MCF 10A (cell line): ENCODE measurements at places on chromosomes 6 and 20. TPM values are rescaled to one million over a fixed set of nuclear protein-coding genes. Genes with fewer than 3 reads are reported as not detected.

DNA sequence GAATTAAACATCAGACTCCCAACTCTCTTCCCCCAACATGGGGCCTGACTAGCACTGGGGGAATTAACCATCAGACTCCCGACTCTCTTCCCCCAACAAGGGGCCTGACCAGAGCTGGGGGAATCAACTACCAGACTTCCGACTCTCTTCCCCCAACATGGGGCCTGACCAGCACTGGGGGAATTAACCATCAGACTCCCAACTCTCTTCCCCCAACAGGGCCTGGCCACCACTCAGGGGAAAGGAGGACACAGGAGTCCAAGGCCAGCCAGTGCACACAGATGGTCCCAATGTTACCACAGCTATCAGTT, 13.1 kb downstream of the CST7 start:
- H3K4me1 ChIP-seq = no peaks in the 10 kb centered on the region
- no peak overlapping the region for H3K4me3 ChIP-seq

- no peak overlapping the region for H3K4me3 ChIP-seq
- no peak overlapping the region for H3K27ac ChIP-seq
- no peaks in the 10 kb centered on the region for H3K27me3 ChIP-seq
- H3K4me1 ChIP-seq = peaks cover 11% of the 10 kb centered on the region
- peaks cover 7% of the 10 kb centered on the region for H3K36me3 ChIP-seq
- DNase-seq = no peak
Measured at GRCh38 chr6:33738153-33738552, 8.6 kb downstream of the IP6K3 start.

- no peaks in the 10 kb centered on the region for H3K4me1 ChIP-seq
- H3K27ac ChIP-seq = no peak overlapping the region
- no peak for DNase-seq
- H3K4me3 ChIP-seq = no peak overlapping the region
- no peaks in the 10 kb centered on the region for H3K36me3 ChIP-seq
- no peaks in the 10 kb centered on the region for H3K27me3 ChIP-seq
Measured at GRCh38 chr6:6766230-6766905, 177.8 kb downstream of the LY86 start.

GRCh38 chr6:31336896-31337496, 20.0 kb downstream of the HLA-B start:
- no peak overlapping the region for H3K27ac ChIP-seq
- no peak for DNase-seq
- H3K4me1 ChIP-seq = no peaks in the 10 kb centered on the region
- no peak overlapping the region for H3K4me3 ChIP-seq

- H3K27ac ChIP-seq = no peak overlapping the region
- H3K27me3 ChIP-seq = no peaks in the 10 kb centered on the region
- no peaks in the 10 kb centered on the region for H3K4me1 ChIP-seq
- peak; percentile 14 for DNase-seq
- no peaks in the 10 kb centered on the region for H3K36me3 ChIP-seq
- no peak overlapping the region for H3K4me3 ChIP-seq
Measured at GRCh38 chr6:4291453-4292403, 156.4 kb upstream of the ECI2 start.

DNA sequence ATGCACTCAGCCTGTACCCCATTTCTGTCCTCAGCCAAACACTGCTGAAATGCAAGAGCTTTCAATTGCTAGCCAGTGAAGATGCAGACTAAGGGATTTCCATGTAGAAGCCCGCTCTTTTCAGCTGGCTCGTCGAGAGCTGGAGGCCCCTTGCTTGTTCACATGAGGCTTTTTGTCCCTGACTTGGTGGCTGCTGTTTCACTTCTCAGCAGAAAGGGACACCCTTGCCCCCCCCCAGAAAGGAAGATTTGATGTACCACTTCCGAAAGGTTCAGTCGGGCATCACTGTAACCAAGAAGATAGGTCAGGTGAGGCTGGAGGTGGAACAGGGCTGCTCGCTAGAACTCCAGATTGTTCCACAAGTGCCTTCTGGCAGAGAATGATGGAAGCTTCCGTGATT, 23.3 kb downstream of the PTPN1 start:
- H3K27ac ChIP-seq = no peak overlapping the region
- peaks cover 10% of the 10 kb centered on the region for H3K36me3 ChIP-seq
- H3K4me1 ChIP-seq = peaks cover 36% of the 10 kb centered on the region
- no peaks in the 10 kb centered on the region for H3K27me3 ChIP-seq
- H3K4me3 ChIP-seq = no peak overlapping the region

DNA sequence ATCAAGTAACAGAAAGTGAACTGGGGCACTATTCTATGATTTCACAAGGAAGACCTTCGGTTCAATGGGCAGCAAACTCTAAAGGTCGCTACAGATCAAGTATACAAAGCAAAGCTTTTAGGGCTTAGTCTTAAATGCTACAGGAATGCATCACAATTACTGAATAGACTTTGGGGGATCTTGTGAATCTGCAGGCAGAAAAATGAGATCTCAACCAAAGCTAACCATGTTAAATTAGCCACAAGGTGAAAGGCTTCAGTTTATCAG, 98.0 kb upstream of the TMEM30A start:
- DNase-seq = no peak
- H3K36me3 ChIP-seq = no peaks in the 10 kb centered on the region
- H3K27me3 ChIP-seq = no peaks in the 10 kb centered on the region
- no peak overlapping the region for H3K27ac ChIP-seq
- H3K4me3 ChIP-seq = no peak overlapping the region

DNA sequence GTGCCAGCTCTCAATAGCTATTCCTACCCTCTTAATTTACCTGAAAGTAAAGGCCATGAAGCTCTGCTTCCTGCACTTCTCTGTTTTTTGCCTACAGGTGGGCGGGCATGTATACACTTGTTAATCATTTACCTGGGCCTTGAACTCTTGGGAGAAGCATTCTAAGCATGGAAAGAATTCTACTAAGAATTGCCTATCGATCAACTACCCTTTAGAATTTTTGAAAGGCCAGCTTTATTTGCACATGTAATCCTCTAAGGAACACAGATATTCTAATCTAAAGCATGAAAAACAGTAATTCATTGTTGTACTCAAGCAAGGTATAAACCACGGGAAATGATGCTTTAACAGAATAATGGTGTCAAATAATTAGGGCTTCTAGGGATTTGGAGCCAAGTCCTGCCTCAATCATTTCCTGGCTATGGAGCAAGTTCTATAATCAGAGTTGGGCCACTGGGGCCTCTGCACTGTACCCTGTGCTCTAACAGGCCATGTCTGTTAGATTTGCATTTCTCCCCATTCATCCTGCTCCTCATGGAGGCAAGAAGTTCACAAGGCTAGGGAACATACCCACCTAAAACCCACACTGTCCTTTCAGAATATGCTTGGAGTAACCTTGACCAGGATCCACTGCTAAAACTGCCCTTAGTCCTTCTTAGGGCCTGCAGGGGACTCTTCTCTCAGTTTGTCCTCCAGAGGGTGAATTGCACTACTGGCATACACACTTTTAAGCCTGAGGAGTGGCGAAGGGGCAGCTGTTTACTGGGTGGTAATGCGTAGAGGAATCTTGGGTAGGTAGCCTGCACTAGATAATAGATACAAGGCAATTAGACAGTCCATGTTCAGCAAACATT, 276.4 kb upstream of the JAG1 start:
- no peak for DNase-seq
- no peaks in the 10 kb centered on the region for H3K27me3 ChIP-seq
- H3K4me3 ChIP-seq = no peak overlapping the region
- H3K27ac ChIP-seq = no peak overlapping the region
- peaks cover 18% of the 10 kb centered on the region for H3K4me1 ChIP-seq

GRCh38 chr20:10647471-10647870, 26.3 kb downstream of the JAG1 start:
- no peaks in the 10 kb centered on the region for H3K4me1 ChIP-seq
- peaks cover 94% of the 10 kb centered on the region for H3K36me3 ChIP-seq
- H3K27me3 ChIP-seq = no peaks in the 10 kb centered on the region
- no peak overlapping the region for H3K27ac ChIP-seq
- DNase-seq = peak; percentile 25

GRCh38 chr6:131816869-131817268, 9.0 kb downstream of the ENPP1 start:
- no peak for DNase-seq
- no peaks in the 10 kb centered on the region for H3K36me3 ChIP-seq
- peaks cover 7% of the 10 kb centered on the region for H3K4me1 ChIP-seq
- no peak overlapping the region for H3K27ac ChIP-seq
- no peak overlapping the region for H3K4me3 ChIP-seq
- H3K27me3 ChIP-seq = no peaks in the 10 kb centered on the region

GRCh38 chr20:62303340-62304226, 786 bp downstream of the ADRM1 start:
- peak; percentile 48 for DNase-seq
- H3K4me3 ChIP-seq = peak overlapping the region; percentile 90
- peaks cover 69% of the 10 kb centered on the region for H3K36me3 ChIP-seq

- peaks cover 4% of the 10 kb centered on the region for H3K4me1 ChIP-seq
- H3K27me3 ChIP-seq = peaks cover 56% of the 10 kb centered on the region
- H3K4me3 ChIP-seq = no peak overlapping the region
- H3K27ac ChIP-seq = no peak overlapping the region
Measured at GRCh38 chr20:37649017-37649416, 44.8 kb upstream of the CTNNBL1 start.

- peak overlapping the region; percentile 18 for H3K27ac ChIP-seq
- no peaks in the 10 kb centered on the region for H3K4me1 ChIP-seq
- no peak for DNase-seq
- H3K27me3 ChIP-seq = no peaks in the 10 kb centered on the region
- no peaks in the 10 kb centered on the region for H3K36me3 ChIP-seq
- no peak overlapping the region for H3K4me3 ChIP-seq
Measured at GRCh38 chr6:89623749-89624148, 14.8 kb downstream of the LYRM2 start.

- peaks cover 16% of the 10 kb centered on the region for H3K36me3 ChIP-seq
- H3K4me1 ChIP-seq = peaks cover 23% of the 10 kb centered on the region
- H3K27me3 ChIP-seq = peaks cover 11% of the 10 kb centered on the region
- DNase-seq = no peak
Measured at GRCh38 chr20:32108814-32109391, 611 bp upstream of the TM9SF4 start.

- H3K27ac ChIP-seq = no peak overlapping the region
- H3K36me3 ChIP-seq = no peaks in the 10 kb centered on the region
- peaks cover 32% of the 10 kb centered on the region for H3K4me1 ChIP-seq
- no peak overlapping the region for H3K4me3 ChIP-seq
- no peaks in the 10 kb centered on the region for H3K27me3 ChIP-seq
Measured at GRCh38 chr6:72748759-72749158, 126.9 kb downstream of the KCNQ5 start.

- H3K27me3 ChIP-seq = no peaks in the 10 kb centered on the region
- no peak overlapping the region for H3K4me3 ChIP-seq
- H3K4me1 ChIP-seq = peaks cover 6% of the 10 kb centered on the region
- no peak overlapping the region for H3K27ac ChIP-seq
- peak; percentile 58 for DNase-seq
Measured at GRCh38 chr6:2450546-2450945, 205.1 kb upstream of the GMDS start.

DNA sequence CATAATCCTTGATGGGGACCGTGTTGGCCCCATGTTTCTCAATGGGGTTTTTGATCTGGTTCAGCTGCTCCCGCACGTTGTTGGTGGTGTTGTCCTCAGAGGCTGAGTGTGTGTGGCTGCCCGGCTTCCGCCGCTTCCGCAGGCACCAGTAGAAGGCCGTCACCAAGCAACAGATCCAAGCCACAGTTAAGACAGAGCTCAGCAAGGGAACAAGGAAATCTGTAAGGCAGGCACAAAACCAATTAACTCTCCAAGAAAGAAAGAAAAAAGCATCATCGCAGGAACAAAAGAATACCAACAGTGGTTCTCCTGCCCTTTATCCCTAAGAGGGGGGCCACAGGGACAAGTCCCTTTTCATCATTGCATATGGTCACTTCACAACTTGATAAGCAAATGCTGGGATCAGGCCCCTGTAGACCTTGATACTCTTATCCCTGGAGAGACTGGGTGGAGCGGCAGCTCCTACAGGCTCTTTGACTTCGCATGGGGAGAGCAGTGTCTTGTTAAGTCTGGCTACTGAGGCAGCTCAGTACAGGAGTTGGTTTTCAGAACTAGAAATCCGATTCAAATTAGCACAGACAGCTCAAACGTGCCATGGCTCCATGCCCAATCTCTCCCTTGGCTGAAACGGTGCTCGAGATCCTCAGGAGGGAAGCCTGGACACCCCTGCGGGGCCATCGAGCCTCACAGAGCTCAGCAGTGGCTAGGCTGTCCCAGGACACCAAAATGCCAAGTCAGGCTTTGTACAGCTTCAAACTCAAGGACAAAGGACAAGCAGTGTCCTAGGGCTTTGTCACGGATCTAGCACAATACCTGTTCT, 33.9 kb downstream of the JAG1 start:
- no peak for DNase-seq
- H3K4me1 ChIP-seq = peaks cover 36% of the 10 kb centered on the region

- no peak overlapping the region for H3K27ac ChIP-seq
- H3K4me3 ChIP-seq = no peak overlapping the region
- no peaks in the 10 kb centered on the region for H3K27me3 ChIP-seq
- no peaks in the 10 kb centered on the region for H3K4me1 ChIP-seq
- H3K36me3 ChIP-seq = peaks cover 15% of the 10 kb centered on the region
Measured at GRCh38 chr6:99458319-99458718, 33.2 kb upstream of the PNISR start.

DNA sequence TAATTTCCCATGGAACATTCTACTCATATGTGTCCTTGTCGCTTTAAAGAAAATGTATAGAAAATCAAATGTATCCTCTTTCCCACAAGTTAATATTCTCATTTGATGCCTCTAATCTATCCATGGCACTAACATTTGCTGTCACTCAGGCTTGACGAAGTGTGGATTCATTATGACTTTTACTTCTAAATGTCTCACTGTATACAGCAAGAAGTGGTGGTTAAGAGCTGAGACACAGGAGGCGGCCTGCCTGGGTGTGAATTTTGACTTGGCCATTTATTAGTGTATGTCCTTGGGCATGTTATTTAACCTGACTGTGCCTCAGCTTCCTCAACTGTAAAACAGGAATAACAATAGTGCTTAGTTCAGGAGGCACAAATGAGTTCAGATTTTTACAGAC, 70.0 kb downstream of the TRMT6 start:
- H3K4me1 ChIP-seq = no peaks in the 10 kb centered on the region
- DNase-seq = no peak
- no peaks in the 10 kb centered on the region for H3K36me3 ChIP-seq
- H3K27me3 ChIP-seq = no peaks in the 10 kb centered on the region

GRCh38 chr6:93900142-93900541, 480.8 kb upstream of the EPHA7 start:
- H3K27ac ChIP-seq = no peak overlapping the region
- H3K27me3 ChIP-seq = no peaks in the 10 kb centered on the region
- H3K36me3 ChIP-seq = no peaks in the 10 kb centered on the region
- no peaks in the 10 kb centered on the region for H3K4me1 ChIP-seq
- DNase-seq = no peak

GRCh38 chr20:31722257-31723068, at the start of gene BCL2L1:
Gene BCL2L1 (minus strand): TSS chr20:31722868. CDS start chr20:31722218, 650 bp downstream.
- peak; percentile 88 for DNase-seq
- peaks cover 44% of the 10 kb centered on the region for H3K4me1 ChIP-seq
- peak within 1 kb of the TSS; percentile 93 for H3K27ac ChIP-seq
- H3K36me3 ChIP-seq = peaks cover 42% of the 10 kb centered on the region
- H3K27me3 ChIP-seq = no peaks in the 10 kb centered on the region

Gene FKBP5
- total RNA-seq = 304 and 387 TPM in 2 replicates

Gene CPNE5
- total RNA-seq = not detected in 2 replicates

Gene HSPA1L
- 0.35 and 0.79 TPM in 2 replicates for total RNA-seq

Gene IRAK1BP1
- 4.6 and 6.6 TPM in 2 replicates for total RNA-seq

Gene HCRTR2
- total RNA-seq = not detected in 2 replicates

Gene GTSF1L
- not detected in 2 replicates for total RNA-seq

Gene BCAS4
- total RNA-seq = 5.4 and 7.9 TPM in 2 replicates

Gene PARD6B
- total RNA-seq = 5.3 and 5.8 TPM in 2 replicates

Gene RIPPLY2
- total RNA-seq = not detected in 2 replicates

Gene GSTA3
- not detected in 2 replicates for total RNA-seq
